ENCODE measurements at places on chromosomes 6 and 20.

- DNase-seq, result no peak
Observed at GRCh38 chr6:155224618-155225017, 39.2 kb upstream of the CLDN20 start.

DNA sequence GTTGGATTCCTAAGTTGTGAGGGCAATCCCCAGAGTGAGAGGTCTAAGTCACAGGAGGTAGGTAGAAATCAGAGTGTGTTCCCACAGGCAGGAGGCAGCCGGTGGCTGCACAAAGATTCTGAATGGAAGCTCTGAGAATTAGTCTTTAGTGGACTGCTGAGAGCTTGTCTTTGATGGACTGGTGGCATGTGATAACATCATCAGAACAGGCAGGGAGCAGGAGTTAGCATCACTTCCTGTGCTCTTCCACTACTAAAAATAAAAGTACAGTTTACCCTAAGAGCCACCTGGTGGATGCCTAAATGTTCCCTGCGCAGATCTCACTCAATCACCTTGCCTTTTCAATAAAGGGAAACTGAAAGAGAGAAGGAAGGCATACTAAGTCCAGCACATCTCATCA, 294.6 kb upstream of the POU3F2 start:
- DNase-seq, result no peak

- DNase-seq, result peak; percentile 42
Observed at GRCh38 chr6:16704401-16705045, 56.7 kb downstream of the ATXN1 start.

DNA sequence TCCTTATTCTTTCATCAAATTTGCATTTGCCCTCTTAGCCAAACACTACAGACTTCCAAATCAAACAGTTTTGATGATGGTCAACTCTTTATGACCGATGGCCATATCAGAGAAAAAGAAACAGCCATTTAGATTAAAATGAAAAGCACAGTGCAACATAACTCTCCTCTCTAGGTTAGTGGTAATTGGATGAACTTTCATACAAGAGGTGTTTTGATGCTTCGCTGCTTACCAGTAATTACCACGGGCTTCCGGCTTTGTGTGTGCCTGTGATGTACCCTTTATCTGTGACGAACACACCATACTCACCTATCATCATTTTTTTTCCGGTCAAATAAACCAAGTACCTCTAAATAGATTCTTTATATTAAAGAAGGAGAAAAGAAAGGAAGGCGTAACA, 181.8 kb downstream of the FOXA2 start:
- DNase-seq, result no peak

DNA sequence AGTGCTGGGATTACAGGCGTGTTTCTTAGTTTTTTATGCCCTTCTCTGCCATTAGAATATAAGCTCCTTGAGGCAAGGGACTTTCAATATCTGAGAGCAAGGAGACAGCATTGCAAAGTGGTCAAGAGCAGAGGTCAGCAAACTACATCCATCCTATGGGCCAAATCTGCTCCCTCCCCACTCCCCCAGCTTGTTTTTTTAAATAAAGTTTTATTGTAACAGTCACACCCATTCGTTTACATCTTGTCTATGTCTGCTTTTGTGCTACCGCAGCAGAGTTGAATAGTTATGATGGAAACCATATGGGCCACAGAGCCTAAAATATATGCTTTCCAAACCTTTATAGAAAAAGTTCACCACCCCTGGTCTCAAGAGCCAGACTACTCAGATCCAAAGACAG, 227.9 kb downstream of the EYA2 start:
- DNase-seq, result no peak

GRCh38 chr20:10381477-10381876, 52.5 kb downstream of the MKKS start:
- no peak for DNase-seq

- no peak for DNase-seq
Observed at GRCh38 chr6:4936681-4937041, 67.2 kb downstream of the RPP40 start.

DNA sequence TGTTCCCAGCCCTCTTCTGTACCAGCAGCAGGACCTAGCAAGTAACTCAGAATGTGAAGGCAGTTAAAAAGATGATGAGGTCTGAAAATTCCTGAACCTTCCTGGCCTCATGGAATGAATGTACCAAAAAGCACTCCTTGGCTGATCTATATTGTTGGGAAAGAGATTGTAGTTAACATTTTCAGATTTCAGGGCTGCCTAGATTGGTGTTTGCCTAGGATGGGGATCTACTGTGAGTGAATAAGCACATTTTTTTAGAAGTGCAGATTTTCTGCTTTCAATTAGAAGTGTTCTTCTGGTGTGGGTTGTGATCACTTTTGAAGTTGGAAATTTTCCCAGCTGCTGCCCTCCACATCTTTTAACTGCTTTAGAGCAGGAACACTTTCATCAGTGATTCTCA, 6.2 kb downstream of the MYLIP start:
- DNase-seq, result no peak

- no peak for DNase-seq
Observed at GRCh38 chr6:89045011-89045387, 35.6 kb upstream of the PNRC1 start.

- DNase-seq, result no peak
Observed at GRCh38 chr20:18986146-18986830, 172.7 kb downstream of the SCP2D1 start.

- DNase-seq, result no peak
Observed at GRCh38 chr20:24001712-24002405, 13.3 kb upstream of the GGTLC1 start.

GRCh38 chr6:151962246-151962846, 154.9 kb downstream of the ESR1 start:
- no peak for DNase-seq

- DNase-seq, result no peak
Observed at GRCh38 chr6:162963861-162964260, 236.1 kb downstream of the PACRG start.

GRCh38 chr6:88655586-88655985, 307.8 kb downstream of the RNGTT start:
- DNase-seq, result no peak

DNA sequence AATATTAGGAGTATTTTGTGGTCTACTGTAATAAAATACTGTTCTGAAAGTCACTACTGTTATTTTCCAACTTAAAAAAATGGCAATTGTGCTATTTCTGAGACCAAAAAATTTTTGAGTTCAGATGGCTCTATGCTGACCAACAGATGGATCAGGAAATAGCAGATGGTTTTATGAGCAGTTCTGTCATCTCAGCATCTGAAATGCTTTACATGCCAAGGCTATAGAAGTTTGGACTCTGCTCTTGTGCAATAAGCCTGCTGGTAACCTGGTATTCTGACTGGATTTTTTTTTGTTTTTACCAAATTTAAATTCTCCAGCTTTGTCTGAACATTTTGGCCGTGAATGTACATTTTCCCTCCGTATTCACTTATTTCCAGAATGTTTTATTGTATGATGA, 1127.5 kb downstream of the GRIK2 start:
- no peak for DNase-seq

DNA sequence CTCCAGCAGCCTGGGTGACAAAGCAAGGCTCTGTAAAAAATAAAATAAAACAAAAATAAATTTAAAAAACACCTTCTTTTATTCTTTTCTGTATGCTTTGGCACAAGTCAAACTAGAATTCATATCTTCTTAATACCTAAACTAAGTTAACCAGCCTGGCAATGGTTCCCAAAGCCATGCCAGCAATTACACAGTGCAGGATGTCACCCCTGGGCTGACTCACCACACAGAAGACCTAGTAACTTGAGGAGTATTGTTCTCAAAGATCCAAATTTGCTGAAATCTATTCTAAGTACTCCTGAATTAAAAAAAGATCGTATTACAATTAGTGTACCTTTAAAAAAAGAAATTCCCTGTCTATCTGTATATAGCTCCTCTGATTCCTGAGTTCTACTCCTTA, 162.7 kb upstream of the SGK1 start:
- DNase-seq, result no peak

DNA sequence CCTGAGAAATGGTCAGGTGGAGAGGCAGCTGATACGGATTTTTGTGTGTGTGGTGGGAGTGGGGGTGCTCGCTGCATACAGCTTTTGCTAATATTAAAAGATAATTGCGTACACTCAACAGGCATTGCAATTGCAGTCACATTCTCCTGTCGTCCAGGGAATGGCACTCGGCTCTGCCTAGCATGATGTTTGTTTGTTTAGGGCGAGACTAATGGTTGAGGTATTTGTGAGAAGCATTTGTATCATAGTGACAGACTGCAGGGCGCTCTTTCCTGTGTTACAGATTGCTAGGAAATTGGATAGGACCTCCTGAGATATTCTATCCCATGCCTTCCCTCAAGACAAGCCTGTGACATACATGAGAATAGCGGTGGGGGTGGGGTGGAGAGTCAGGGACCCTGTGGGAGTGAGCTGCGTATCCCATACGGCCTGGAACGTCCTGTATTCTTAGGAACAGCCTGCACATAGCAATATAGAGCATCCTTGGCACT, 207.4 kb downstream of the SOX4 start:
- DNase-seq, result no peak

GRCh38 chr20:12383821-12384220, 466.1 kb downstream of the BTBD3 start:
- DNase-seq, result no peak

GRCh38 chr6:109321752-109322151, 60.5 kb downstream of the CD164 start:
- DNase-seq, result no peak

GRCh38 chr20:51318058-51318949, 224.2 kb downstream of the NFATC2 start:
- peak; percentile 23 for DNase-seq

GRCh38 chr6:7546896-7547295, 5.4 kb downstream of the DSP start:
- no peak for DNase-seq

- no peak for DNase-seq
Observed at GRCh38 chr20:22070610-22071058, 365.2 kb downstream of the PAX1 start.

GRCh38 chr6:138240476-138241245, 22.4 kb upstream of the PBOV1 start:
- no peak for DNase-seq

DNA sequence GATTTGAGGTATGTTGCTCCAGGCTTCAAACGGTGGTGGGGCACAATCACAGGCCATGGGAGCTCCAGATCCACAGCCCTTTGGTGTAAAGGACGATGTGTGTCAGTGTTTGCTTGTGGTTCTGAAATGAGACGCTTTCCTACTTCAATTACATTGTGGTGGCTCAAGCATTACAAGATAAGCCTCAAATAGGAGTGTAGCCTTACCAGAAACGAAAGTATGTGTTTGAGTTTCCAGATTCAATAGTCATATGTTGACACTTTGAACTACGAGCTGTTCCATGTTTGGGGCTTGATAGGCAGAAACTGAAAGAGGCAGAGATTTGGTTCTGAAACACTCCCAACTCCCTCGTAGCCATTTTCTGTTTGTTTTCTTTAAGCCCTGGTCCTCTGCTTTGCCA, 187.1 kb downstream of the MYLK4 start:
- DNase-seq, result no peak

DNA sequence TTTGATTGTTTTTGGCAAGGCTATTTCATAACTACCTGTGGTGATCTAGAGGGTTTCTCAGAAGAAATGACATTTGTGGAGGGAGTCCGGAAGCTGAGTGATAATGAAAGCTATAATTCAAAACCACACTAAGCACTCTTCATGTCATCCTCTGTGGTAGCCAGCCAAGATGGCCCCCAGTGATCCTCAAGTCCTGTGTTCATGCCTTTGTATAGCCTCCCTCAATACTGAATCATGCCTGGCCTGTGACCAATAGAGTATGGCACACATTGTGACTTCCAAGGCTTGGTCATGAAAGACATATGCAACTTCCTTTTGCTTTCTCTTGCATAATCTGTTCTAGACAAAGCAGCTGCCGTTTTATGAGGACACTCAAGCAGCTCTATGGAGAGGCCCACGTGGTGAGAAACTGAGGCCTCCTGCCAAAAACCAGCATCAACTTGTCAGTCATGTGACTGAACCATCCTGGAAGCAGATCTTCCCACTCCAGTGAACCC, 12.8 kb upstream of the DNAAF9 start:
- DNase-seq, result no peak

- no peak for DNase-seq
Observed at GRCh38 chr6:54244430-54244829, 63.8 kb upstream of the TINAG start.

- DNase-seq, result no peak
Observed at GRCh38 chr6:69311888-69312287, 484.9 kb downstream of the LMBRD1 start.

GRCh38 chr6:23633996-23634395, 492.0 kb upstream of the NRSN1 start:
- no peak for DNase-seq

DNA sequence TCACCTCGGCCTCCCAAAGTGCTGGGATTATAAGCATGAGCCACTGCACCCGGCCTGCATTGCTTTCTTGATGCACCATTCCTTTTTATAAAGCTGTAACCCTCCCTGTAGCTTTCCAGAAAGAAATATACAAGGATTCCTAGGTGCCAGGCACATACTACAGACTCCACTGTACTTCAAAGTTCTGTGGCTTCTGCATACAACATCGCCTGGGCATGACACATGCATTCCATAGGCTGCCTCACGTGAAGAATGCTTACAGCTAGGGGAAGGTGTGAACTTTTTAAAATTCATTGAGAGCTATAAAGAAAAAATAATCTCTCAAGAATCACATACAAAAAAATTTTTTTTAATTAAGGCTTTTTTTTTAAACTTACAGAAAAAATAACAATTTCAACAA, 50.2 kb downstream of the TRAM2 start:
- DNase-seq, result no peak

GRCh38 chr6:81340946-81341345, 411.5 kb downstream of the TENT5A start:
- DNase-seq, result no peak

- no peak for DNase-seq
Observed at GRCh38 chr20:63709149-63709527, 1.3 kb downstream of the ZGPAT start.

DNA sequence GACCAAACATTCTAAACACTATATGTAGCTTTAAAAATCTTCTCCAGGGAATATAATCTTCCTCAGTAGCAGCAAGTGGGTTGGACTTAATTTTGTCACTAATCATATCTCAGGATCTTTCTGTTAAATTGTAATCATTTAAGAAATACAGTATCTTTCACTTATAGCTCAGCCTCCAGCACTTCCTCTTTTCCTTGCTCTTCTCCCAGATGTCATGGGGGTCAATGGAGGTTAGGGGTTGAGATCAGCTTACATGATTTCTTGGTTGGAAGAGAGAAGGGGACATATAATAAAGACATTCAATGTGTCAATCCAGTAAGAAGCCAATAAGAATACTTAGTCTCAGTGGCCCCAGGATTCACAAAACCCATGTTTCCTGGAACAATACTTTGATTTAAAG, 15.7 kb upstream of the REPS1 start:
- no peak for DNase-seq

GRCh38 chr20:1844325-1845162, 50.7 kb upstream of the SIRPA start:
- no peak for DNase-seq

- no peak for DNase-seq
Observed at GRCh38 chr6:38169977-38170526, 350.5 kb downstream of the ZFAND3 start.

DNA sequence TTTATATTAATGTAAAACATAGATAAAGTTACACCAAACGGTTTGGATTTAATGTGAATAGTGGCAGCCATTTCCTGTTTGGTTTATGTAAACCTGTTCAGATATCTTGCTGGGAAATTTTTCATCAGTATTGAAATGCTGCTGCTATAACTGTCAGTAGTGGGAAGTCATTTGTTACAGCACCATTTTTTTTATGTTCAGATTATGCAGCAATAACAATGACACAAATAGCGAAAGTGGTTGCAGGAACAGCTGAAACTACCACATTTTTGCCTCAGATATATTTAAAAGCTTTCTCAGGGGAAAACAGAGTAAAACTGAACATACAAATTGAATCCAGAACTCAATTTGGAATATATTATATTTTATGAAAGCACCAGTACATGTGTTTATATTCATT, 128.8 kb upstream of the SIM1 start:
- no peak for DNase-seq
